Stimulated activated CD8-positive, alpha-beta memory T cell treated with anti-CD3 and anti-CD28 coated beads, Interleukin-15, amount 100 ng/mL, for 4 hours (primary cell): ENCODE measurements at places on chromosomes 7 and 10.

- DNase-seq: no peak
Observed at GRCh38 chr10:4514445-4515108, 311.4 kb upstream of the AKR1E2 start.

GRCh38 chr7:2870471-2870931 is 26.4 kb upstream of the GNA12 start:
- DNase-seq: no peak

DNA sequence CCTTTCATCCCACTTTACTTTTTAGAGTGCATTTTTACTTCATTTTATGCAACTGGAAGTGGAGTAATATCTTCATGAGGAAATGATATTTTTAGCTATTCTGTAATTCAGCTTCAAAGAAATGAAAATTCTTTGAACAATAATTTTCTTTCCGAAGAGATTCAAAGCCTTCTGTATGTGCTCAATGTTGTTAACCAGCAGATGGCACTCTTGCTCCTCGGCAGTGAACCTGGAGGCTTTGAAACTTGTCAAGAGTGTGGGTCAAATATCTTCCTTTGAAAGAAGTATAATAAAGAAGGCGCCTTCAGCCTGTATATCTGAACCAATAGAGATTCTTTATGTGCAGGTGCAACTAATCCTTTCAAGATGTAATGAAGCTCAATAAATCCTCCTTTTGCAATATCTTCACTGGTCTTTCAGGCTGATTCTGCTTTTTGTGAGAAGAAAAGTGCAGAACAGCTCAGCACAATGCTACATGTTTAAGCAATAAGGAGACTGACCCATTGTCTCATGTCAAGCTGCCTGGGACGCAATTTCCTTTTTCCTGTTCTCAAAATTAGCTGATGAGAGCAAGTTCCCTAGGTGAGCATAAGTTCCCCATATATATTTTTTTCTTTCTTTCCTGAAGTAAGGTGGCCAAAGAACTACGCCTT is 258.4 kb downstream of the SEMA3A start:
- DNase-seq: no peak

GRCh38 chr10:84088626-84089025 is 50.7 kb upstream of the GHITM start:
- no peak for DNase-seq

GRCh38 chr10:6203331-6204062 is 765 bp downstream of the PFKFB3 start:
- DNase-seq: peak; percentile 48

DNA sequence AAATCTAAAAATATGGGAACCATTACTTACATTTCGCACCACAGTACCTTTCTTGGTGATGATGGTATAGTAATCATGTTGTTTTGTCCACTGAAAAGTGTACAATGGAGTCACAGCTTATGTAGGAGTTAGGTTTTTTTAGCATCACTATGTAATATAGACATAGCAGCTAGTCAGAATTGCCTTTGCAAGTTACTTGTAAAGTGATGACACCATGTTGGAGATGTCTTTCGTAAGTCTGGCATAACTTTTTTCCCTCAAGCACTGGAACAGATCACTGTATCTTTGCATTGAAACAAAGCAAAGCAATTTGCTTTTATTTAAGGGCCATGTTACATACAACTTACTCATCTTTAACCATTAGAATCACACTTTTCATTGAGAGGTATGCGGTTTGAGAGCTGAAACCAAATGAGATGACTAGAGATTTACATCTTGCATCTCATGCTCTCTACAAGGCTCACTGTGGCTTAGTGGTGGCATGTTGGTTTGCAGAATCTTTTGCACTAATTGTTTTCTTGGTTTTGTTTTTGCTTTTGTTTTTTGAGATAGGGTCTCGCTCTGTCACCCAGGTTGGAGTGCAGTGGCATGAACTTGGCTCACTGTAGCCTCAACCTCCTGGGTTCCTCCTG is 18.3 kb downstream of the UBN2 start:
- DNase-seq: no peak

- DNase-seq: no peak
Observed at GRCh38 chr7:30986738-30987137, 23.0 kb downstream of the GHRHR start.

- no peak for DNase-seq
Observed at GRCh38 chr10:78231939-78232338, 198.3 kb downstream of the RPS24 start.

DNA sequence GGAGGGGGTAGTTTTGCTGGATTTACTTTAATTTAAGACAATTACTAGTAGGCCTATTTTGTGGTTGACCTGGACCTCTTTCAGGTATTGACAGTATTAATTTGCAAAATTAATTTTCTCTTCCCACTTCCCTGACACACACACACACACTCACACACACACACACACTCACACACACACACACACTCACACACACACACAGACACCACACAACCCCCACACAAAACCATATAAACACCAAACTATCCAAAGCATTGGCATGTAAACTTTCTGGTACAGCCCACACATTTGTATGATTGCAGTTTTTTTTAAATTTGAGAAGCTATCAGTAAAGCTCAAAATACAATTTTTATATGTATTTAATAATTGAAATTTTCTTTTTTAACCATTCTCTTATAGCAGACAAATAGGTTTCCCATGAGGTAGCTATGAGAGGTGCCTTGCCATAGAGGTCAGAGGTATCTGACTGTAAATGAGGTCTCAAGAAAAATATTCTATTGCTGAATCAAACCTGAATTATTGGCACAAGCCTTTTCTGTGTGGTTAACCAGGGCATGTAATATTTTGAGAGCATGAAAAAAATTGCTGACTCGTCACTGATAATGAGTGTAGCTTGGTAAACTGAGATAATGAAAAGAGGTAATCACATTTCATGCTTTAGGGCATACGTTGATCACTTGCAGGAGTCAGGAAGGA is 306.5 kb downstream of the GATA3 start:
- no peak for DNase-seq

- DNase-seq: no peak
Observed at GRCh38 chr10:125694883-125695282, 11.9 kb upstream of the TEX36 start.

- DNase-seq: no peak
Observed at GRCh38 chr10:73979809-73980433, 18.0 kb upstream of the VCL start.

- DNase-seq: no peak
Observed at GRCh38 chr10:35384265-35384868, 48.1 kb downstream of the CCNY start.

DNA sequence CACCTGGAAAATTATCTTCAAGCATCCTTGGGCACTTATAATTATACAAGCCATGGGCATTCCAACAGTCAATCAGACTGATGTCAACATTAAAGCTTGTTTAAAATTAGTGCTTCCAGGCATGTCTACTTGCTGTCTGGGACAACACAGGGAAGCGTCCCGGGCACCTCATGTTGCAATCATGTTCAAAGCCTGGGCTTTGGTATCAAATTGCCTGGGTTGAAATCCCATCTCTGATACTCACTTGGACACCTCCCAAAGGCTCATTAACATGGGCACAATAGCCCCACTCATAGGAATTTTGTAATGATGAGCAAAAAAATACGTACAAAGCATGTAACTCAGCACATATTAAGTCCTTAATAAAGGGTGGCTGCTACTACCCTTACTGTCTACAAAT is 14.4 kb downstream of the AIFM2 start:
- DNase-seq: no peak

DNA sequence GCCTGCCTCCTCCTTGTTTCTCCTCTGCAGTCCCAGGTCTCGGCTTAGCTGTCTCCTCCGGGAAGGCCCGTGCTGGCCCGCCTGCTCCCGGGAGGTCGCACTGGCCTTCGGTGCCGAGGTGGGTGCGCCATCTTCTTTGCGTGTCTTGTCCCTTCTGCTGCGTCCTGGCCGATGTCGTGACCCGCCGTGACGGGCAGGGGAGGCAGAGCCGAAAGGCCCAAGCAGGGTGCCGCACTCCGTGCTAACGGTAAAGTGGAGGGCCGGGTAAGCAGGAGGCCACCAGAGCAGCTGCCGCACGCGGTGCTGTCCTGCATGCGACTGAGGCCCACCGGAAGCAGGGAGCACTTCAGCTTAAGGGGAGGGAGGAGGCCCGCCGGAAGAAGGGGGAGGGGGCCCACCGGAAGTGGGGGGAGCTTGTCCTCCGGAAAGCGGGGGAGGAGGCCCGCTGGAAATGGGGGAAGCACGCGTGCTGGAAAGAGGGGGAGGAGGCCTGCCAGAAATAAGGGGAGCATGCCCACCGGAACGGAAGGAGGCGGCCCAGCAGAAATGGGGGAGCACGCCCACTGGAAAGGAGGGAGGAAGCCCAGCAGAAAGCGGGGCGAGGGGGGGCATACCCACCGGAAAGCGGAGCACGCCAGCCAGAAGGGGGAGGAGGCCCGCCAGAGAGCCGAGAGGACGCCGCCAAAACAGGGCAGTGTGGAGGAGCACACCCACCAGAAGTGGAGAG is 71.4 kb downstream of the PROSER2 start:
- DNase-seq: no peak

- no peak for DNase-seq
Observed at GRCh38 chr10:73332379-73332778, 26.3 kb downstream of the CFAP70 start.

DNA sequence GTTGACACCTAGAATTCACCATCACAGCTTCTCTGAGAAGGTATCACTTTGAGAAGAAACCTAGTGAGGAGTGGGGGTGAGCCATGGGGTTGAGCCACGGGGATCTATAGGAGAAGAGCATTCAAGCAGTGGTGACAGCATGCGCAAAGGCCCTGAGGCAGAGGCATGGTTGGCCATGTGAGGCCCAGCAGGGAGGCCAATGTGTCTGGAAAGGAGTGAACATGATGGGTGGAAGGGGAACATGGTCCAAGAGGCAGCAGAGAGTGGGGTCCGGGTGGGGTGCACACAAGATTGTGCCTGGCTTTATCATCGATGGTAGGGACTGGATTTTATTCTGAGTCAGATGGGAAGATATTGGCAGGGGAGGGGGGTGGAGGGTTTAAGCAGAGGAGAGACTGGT is 36.0 kb upstream of the LEP start:
- no peak for DNase-seq

- no peak for DNase-seq
Observed at GRCh38 chr7:80206763-80207162, 72.1 kb downstream of the GNAI1 start.
